ENCODE measurements at places on chromosomes 6 and 20.

DNA sequence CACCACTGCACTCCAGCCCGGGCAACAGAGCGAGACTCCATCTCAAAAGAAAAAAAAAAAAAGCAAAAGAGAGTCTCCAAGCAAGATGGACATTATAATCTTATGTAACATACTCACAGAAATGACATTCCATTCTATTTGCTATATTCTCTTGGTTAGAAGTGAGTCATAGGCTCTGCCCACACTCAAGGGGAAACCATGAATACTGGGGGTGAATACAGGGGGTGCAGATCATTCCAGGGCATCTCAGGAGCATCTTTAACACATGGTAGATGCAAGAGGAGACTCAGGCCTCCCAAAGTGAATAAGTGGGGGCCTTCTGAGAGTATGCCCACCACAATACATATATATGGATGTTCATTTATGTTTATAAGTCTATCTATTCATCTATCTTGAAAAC lies 18.3 kb upstream of the RANBP9 start:
- DNase-seq = no peak

DNA sequence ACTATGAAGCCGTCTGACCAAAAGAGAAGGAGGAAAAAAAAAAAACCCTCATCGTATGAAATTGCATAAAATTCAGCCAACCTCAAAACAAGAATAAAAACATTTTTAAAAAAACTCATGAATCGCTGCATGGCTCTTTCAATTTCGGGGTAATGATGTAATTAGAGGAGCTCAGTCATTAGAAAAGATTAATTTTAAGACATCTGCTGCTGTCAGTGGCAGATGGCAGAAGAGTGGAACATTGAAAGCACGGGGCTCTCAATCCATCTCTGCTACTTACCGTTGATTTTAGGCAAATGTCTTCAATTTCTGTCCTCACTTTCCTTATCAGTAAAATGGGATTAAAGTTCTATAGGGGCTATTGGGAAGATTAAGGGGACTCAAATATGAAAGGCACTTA lies 79.1 kb downstream of the EYA2 start:
- no peak for DNase-seq

- DNase-seq = no peak
Measured at GRCh38 chr20:57122536-57123489, 143.6 kb downstream of the BMP7 start.

- DNase-seq = no peak
Measured at GRCh38 chr6:101683884-101684283, 290.4 kb downstream of the GRIK2 start.

DNA sequence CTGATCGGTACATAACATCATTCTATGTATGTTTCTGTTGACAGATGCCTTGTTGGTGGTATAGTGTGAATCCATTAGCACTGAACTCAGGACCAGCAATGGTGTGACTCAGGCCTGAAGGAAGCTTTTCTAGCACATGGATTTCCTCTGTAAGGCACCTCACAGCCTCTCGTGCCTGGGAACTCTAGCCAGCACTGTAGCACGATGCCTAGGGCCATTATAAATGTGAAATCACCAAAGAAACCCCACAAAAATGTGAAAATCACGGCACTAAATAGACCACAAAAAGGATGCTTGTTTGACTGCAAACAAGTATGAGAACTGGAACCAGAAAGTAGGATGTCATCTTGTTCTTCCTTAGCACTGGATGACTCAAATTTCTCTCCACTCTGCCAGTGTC lies 63.7 kb upstream of the NKX2-2 start:
- DNase-seq = no peak

- no peak for DNase-seq
Measured at GRCh38 chr6:4250645-4251044, 115.3 kb upstream of the ECI2 start.

Data from activated CD8-positive, alpha-beta memory T cell treated with anti-CD3 and anti-CD28 coated beads for 4 hours (primary cell).